ENCODE measurements at places on chromosomes 12 and 14.

- DNase-seq = no peak
Observed at GRCh38 chr12:10557329-10557728, 51.6 kb downstream of the EIF2S3B start.

DNA sequence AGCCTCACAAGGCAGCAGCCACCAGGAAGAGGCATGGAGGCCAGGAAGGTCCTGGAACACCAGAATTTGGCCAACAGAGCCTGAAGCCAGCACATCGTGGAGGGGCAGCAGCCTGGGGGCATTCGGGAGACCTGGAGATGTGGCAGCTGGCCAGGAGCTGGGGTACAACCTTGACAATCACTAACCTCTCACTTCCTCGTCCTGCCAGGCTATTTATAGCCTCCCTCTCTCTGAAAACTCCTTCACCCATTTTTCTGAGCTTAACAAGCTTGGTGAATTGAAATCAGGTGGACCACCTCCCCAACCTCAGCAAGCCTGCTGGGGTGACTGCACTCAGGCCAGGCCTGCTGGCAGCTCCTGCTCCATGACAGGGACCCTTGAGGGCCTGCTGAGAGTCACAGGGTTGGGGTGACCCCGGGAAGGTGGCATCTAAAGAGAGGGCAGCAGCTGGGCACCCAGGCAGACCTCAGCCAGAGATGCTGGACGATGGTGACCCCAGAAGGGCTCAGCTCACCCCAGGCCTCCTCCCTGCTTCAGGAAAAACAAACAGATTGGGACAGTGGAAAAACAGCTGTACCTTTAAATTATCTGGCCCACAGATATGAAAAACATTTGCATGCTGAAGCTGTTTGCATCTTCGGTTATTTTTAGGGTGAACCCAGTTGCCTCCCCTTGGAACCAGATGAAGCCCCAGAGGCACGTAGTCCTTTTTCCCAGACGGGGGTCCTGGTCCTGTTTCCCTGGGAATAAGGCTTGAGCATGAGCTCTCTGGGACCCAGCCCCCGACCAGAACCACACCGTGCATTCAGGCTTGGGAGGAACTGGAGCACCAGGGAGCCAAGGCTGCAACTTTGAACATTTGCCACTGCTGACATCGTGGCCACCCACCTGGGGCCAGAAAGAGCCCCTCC, 67.0 kb downstream of the PITPNM2 start:
- no peak for DNase-seq

- no peak for DNase-seq
Observed at GRCh38 chr12:93684716-93685115, 7.5 kb downstream of the CRADD start.

GRCh38 chr12:12721814-12722434, 4.8 kb downstream of the CDKN1B start:
- no peak for DNase-seq
